ENCODE measurements at places on chromosomes 12 and 14.

DNA sequence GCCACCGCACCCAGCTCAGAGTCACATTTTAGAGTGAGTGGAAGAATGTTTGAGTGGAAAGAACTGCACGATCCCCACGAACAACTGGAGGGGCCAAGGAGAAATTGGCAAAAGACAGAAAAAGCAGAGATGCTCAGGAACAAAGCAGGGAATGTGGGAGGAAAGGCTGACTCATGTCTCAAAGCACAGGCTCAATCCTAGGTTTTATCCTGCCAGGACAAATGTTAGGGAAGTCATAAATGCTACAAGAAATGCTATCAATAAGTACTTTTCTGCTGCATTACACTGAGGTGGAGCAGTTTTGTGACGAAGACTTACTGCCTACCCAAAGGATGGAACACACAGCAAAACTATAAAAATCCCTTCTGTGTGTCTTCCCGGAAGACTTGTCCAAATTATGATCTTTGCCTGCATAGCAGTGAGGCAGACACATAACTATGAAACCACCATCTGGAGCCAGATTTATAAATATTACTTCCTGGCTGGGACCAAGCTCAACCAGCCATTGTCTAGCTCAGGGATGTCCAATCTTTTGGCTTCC, 26.7 kb downstream of the NIN start:
- DNase-seq: no peak

GRCh38 chr12:95548056-95548538, 3.2 kb downstream of the USP44 start:
- no peak for DNase-seq

GRCh38 chr12:26712892-26713291, 120.1 kb downstream of the ITPR2 start:
- DNase-seq: no peak

- DNase-seq: peak; percentile 24
Observed at GRCh38 chr14:35336494-35337268, 44.5 kb downstream of the PSMA6 start.

GRCh38 chr12:71639341-71639760, 24.3 kb downstream of the ZFC3H1 start:
- DNase-seq: no peak

DNA sequence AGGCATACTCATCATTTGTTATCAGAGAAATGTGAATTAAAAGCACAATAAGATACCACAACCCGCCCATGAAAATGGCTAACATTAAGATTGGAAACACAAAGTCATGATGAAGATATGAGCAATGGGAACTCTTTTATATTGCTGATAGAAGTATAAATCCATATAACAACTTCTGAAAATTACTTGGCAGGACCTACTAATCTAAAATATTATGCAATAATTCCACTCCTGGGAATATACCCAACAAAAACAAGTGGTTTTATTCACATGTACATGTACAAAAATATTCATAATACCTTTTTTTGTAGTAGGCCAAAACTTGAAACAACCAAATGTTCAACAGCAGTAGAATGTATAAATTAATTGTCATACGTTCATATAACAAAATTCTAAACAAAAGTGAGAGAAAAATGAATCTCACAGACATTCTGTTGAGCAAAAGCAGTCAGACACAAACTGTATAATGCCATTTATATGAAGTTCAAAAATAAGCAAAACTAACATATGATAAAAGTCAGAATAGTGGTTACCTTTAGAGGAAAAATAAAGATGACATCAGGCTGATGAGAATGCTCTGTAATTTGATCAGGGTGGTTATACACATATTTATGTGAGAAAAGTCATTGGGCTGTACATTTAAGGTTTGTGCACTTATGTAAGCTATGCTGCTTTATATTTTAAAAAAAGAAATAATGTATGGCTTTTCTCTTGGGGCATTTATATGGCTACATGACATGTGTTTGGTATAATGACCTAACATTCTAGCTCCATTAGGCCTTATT, 309.2 kb upstream of the KITLG start:
- DNase-seq: no peak

GRCh38 chr12:132117558-132117875, 26.6 kb downstream of the DDX51 start:
- DNase-seq: no peak

DNA sequence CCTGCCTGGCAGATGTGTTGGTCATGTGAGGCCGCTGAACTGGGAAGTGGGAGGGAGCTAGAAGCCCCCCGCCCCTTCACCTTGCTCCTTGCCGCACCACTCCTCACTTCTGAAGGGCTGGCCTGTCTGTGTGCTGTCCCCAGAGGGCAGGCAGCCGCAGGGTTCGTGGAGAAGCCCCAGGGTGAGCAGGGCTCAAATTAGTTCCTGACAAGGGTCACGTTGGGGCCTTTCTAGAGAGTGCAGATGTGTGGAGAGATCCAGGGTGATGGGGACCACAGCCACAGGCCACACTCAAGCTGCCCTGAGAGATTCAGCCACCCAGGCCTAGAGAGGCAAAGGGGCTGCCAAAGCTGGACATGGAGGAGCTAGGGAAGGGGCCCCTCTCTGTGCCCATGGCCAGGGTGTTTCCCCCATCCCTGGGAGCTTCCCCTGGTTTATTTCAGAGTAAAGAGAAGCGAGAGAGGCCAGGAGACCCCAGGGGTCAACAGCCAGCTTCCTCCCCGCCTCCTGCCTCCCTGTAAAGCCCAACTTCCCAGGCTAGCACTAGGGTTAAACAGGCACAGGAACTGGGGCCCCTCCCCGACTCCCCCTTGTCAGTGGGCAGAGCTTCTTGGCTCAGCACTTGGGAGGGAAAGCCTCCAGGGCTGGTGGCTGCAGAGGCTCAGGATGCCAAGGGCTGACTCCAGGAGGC, 16.2 kb downstream of the SLC25A29 start:
- no peak for DNase-seq

- no peak for DNase-seq
Observed at GRCh38 chr12:77979597-77980250, 149.0 kb downstream of the NAV3 start.

GRCh38 chr14:61889914-61890351, 127.7 kb downstream of the SNAPC1 start:
- no peak for DNase-seq

- no peak for DNase-seq
Observed at GRCh38 chr12:96121271-96121711, 72.9 kb upstream of the ELK3 start.

DNA sequence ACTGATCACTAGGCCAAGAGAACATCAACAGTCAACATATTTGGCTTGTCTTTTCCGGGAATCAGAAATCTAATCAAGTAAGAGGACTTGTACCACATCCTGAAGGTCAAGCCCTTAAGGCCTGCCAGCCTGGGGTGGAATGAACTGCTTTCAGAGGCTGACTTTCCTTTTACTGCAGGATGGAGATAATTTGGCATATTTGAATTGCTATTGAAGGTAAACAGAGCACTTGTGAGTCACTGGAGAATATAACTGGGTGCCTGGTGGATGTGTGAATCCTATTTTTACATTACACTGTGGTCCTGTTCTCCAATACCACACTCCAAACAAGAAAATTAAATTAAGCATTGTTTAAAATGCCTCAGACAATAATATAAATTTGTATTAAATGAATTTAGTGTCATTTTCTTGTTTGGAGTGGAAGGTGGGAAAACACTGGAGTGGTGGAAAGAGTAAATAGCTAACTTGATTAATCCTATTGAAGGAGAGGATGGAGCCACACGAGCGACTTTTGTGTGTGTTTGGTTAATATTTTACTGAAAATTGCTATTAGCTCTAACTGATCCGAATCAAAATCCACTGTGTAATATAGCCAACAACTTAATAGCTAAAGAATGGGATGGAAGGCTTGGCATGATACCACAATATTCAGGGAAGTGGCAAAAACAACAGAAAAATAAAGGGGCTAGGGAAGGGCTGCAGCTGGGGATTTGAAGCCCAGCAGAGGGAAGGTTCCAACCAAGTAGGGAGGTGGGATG, 89.4 kb downstream of the OTX2 start:
- DNase-seq: no peak

All from anterior cingulate cortex (tissue), 58 donors.